HS-5 (cell line): ENCODE measurements at places on chromosomes 1 and 21.

DNA sequence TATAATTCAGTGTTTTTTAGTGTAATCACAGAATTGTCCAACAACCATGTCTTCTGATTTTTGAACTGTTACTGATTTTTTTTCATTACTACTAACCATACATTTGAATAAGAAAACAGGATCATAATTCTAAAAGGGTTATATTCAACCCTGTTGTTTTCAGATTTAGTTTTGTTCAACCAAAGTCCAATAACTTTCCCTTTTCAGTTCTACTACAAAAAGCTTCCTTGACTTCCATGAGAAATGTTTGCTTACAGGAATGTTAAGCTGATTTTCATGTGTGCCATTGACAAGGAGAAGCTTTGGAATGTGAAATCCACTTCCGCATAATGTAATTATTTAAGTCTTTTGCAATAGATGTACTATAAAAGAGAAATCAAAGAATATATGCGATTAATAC lies 72.0 kb upstream of the ZNF326 start:
- no peak for DNase-seq

GRCh38 chr1:161486806-161487741 lies 18.2 kb upstream of the FCGR2A start:
- peak; percentile 68 for DNase-seq

DNA sequence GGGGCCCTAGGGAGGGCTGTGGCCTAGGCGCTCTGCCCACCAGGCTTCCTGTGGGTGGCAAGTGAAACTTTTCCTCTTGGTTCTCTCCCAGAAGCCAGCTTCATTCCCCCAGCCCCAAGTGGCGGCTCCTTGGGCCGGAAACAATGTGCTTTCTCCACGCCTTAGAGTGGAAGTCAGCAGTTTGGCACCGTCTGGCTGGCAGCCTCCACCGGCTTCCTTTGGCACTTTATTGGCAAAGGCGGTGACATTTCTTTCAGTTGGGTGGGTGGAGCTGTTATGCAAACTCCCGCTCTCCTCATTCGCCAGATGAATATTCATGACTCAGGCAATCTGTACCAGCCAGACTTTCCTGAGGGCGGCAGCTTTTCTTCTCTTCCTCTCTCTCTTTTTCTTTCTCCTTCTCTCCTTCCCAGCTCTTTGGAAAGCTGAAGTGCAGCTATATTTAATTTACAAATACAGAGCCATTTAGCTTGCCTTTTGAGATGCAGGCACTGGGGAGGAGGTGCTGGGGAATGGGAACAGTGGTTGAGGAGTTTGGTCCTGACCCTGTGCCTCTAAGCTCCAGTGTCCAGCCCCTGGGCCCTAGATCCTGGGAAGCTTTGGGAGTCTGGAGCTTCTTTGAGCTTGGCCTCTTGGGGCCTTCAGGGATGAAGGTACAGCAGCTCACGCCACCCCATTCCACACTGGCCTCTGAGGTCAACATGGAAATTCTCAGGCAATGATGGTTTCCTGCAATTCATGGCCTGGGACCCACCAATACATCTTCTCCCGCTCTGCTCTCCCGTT lies 67.8 kb upstream of the POU3F1 start:
- DNase-seq = no peak

DNA sequence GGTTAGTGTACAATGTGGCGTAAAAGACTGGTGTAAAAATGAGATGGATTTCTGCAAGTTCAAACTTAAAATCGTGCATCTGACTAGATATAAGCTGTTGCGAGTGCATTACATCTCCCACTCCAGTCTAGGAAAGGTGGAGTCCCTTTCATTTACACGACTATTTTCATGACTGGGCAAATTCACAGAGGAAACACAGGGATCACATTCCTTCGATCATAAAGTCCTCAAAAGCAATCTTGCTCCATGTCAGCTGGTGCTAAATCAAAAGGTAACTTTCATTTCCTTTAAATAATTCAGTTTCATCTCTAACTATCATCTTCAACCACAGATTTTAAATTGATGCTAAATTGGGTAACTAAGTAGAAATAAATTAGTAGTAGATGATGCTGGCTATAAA lies 100.0 kb downstream of the HLCS start:
- DNase-seq = no peak

- no peak for DNase-seq
Observed at GRCh38 chr1:173107696-173108095, 57.0 kb upstream of the TNFSF18 start.

- no peak for DNase-seq
Observed at GRCh38 chr1:179873438-179873851, 4.2 kb downstream of the TOR1AIP2 start.

DNA sequence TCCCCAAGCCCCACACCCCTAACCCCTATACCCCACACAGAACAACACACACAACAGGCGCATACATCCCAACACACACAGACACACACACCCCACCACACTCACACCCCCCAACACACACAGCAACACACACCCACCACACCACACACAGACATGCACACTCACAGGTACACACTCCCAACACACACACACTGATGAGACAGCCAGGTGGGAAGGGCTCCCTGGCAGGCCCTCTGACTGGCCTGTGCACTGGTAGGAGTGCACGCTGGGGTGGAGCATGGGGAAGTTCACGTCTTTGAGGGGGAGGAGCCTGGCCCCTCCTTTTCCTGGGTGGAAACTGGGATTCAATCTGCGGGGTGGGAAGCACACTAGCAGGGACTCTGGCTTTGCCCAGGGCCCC lies 116.7 kb downstream of the RHOU start:
- no peak for DNase-seq

DNA sequence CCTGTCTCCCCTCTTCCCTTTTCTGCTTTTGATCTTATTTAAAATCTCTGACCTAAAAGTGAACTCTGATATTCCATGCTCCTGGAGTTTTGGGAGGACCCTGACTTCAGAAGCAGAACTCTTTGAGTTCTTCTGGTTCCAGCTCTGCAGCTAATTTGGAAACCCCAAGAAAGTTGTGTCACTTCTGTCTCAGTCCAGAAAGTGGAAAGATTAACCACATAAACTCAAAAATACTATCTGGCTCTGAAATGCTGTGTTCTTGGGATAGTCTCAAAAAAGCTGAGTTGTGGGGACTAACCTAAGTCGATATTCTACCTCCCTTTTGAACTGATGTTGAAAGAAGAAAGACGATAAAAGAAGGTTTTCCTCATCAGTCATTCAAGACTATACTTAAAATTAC lies 59.8 kb downstream of the ITPKB start:
- DNase-seq = no peak

DNA sequence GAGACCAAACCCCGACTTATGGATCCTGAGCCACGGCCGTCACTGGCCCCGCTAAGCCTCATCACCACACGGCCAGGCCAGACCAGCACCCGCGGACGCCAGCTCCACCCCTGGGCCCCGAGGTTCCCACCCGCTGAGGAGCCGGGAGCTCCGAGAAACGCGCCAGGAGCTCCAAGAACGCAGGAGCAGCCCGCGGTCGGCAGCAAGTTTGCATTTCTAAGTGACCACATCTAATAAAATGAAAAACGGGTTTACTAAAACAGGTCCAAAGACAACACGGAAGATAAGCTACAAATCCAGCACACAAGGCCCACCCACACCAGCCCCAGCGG lies 8.1 kb upstream of the C1QTNF12 start:
- no peak for DNase-seq

DNA sequence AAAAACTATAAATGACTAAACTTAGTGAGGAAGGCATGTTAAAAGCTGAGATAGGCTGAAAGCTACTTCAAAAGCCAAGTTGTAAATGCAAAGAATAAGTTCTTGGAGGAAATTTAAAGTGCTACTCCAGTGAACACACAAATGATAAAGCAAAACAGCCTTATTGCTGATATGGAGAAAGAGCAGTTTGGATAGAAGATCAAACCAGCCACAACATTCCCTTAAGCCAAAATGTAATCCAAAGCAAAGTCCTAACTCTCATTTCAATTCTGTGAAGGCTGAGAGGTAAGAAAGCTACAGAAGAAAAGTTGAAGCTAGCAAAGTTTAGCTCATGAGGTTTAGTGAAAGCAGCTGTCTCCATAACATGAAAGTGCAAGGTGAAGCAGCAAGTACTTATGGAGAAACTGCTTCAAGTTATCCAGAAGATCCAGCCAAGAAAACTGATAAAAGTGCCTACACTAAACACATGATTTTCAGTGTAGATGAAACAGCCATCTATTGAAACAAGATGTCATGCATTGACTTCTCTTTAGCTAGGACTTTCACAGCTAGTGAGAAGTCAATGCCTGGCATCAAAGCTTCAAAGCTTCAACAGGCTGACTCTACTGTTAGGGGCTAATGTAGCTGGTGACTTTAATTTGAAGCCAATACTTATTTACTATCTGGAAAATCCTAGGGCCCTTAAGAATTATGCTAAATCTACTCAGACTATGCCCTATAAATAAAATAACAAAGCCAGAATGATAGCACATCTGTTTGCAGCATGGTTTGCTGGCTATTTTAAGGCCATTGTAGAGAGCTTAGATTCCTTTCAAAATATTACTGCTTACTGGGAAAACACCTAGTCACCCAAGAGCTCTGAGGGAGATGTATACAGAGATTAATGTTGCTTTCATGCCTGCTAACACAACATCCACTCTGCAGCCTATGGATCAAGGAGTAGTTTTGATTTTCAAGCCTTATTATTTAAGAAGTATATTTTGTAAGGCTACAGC lies 188.6 kb downstream of the EIF4G3 start:
- DNase-seq = no peak

GRCh38 chr1:29674627-29675326 lies 438.5 kb downstream of the PTPRU start:
- no peak for DNase-seq

DNA sequence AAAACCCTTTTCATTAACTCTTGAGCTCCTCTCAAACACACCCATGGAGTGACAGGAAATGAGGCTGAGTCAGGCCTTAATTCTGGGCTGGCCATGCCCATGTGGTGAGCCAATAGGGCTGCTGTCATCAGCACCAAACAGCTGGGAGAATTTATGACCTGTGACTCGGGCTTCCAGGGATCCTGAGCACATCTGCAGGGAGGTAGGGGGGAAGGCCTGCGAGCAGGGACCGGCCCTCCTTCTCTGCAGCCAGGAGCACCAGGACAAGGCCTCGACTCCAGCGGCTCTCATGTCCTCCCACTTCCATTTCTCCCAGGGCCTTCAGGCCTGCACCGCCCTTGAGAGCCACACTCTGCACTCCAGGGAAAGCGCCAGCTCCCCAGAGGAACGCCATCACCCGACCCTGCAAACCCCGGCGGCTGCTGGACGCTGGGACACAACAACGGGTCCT lies 14.6 kb downstream of the RIPK4 start:
- DNase-seq = peak; percentile 60

- no peak for DNase-seq
Observed at GRCh38 chr1:1540818-1541628, 599 bp upstream of the TMEM240 start.

DNA sequence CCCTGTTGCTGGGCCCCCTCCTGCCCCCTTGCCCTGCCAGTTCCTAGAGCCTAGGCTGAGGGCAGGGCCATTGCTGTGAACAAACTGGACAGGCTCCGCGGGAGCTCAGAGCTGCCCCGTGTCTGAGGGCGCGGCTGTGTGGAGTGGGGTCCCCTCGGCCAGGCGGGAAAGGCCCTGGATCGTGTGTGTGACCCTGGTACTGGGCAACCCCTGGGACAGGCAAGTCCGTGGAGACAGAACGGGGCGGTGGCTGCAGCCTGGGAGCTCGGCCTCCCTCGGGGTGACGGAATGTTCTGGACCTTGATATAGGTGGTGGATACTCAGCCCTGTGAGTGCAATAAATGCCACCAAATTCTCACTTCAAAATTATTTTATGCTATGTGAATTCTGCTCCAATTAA lies 27.7 kb upstream of the C1orf159 start:
- no peak for DNase-seq

- no peak for DNase-seq
Observed at GRCh38 chr1:240344918-240345317, 253.2 kb downstream of the FMN2 start.

DNA sequence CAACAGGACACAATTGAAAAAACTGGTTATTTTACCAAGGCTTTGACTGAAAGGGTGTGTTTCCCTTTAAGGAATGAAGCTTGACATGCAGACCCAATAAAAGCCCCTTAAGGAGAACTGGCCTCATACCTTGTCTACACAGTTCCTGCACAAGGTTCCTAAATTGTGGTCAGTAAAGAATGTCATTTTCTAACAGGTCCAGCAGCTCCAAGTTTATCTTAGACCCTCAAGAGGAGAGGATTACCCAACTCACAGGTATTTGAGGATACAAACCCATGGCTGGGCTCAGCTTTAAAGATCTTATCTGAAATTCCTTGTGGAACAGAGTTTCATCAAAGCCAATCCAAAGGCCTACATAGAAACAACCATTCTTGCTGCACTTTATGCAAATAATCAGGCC lies 31.4 kb upstream of the CBR3 start:
- DNase-seq = no peak

DNA sequence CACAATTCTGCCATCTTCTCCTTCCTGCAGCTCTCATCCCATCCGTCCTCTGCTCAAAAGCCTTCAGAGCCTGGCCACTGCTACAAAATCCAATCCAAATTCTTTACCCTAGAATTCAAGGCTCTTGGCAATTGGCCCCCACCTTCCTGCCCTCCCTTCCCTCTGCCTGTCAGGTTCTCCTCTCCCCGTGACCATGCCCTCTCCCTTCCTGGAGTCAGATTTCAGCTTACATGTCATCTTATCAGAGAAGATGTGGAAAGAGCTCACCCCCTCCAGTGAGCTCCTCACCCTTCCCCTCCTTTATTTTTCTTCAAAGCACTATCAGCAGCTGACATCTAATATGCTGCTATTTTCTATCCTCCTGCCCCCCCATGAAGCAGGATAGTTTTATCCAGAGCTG lies 86.9 kb downstream of the GRIK3 start:
- DNase-seq = no peak

DNA sequence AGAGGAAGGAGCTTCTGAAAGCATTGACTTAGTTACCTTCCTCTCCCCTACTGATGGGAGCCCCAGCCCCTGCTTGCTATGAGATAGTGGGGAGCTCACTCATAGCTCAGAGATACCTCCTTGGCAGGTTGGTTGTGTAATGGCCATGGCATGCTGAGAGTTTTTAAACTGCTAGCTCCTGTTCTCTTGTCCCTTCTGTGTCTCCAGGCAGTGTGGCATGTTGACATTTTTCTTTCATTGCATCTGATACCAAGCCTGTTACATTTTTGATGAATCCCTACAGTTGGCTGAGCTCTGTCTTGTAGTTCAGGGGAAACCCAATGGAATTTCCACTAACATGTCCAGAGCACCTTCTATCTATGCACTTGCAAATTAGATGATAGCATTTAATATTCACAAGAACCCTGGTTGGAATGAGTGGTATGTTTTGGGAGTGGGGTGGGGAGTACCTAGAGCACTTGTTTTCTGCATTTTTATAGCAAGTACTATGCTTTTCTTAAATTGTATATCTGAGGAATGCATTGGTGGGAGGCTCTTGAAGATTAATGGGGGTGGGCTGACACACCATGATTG lies 39.1 kb upstream of the EFCAB14 start:
- DNase-seq = no peak

GRCh38 chr1:41980827-41981653 lies 62.3 kb upstream of the HIVEP3 start:
- DNase-seq = no peak

GRCh38 chr1:162644986-162645314 lies 12.7 kb downstream of the DDR2 start:
- no peak for DNase-seq

GRCh38 chr1:20405893-20406604 lies 80.0 kb downstream of the CAMK2N1 start:
- no peak for DNase-seq
